ENCODE measurements at places on chromosomes 5 and 9.
A peak's percentile ranks its signal among the peaks of the same experiment; 100 is the strongest.

GRCh38 chr9:10048994-10049393, 563.8 kb downstream of the PTPRD start:
- DNase-seq = no peak

GRCh38 chr5:64763948-64764503, 4.5 kb downstream of the SREK1IP1 start:
- no peak for DNase-seq

DNA sequence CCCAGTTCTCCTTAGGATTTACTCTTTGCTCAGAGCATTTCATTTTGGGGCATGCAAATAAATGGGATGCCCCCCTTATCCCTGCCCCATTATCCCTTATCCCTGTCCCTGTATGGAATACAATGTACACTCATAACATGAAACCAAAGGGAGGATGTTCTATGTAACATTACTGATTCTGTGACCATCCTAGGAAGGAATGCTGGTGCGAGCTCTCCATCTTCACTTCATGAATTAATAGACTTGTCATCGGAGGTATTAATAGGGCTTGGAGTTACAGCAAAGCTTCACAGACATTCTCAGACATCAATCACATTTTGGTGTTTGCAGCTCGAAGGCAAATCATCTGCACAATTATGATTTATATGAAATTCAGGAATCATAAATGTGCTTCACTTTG, 20.4 kb upstream of the PIK3R1 start:
- no peak for DNase-seq

- DNase-seq = peak; percentile 49
These were observed 3.6 kb downstream of the MGAT4B start for GRCh38 chr5:179802950-179803562.

- DNase-seq = no peak
These were observed 89.1 kb upstream of the OTULINL start for GRCh38 chr5:14492331-14492964.

DNA sequence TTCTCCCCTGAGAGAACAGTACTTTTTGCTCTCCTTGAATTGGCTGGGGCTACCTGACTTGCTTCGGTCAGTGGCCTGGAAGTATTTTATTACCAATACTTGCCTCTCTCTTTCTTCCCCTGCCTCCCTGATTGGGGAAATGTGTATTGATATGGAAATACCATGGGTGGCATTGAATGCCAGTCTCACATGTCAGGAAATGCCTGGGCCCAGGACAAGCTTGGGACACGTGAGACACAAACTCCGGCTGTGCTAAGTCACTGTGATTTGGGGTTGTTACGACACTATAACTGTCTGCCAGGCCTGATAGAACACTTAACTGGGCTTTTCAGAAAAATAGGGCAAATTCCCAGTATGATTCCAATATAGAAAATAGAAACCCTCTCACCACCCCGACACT, 238.3 kb downstream of the GADD45G start:
- no peak for DNase-seq

GRCh38 chr9:98344581-98344980, 89.1 kb upstream of the TBC1D2 start:
- no peak for DNase-seq

DNA sequence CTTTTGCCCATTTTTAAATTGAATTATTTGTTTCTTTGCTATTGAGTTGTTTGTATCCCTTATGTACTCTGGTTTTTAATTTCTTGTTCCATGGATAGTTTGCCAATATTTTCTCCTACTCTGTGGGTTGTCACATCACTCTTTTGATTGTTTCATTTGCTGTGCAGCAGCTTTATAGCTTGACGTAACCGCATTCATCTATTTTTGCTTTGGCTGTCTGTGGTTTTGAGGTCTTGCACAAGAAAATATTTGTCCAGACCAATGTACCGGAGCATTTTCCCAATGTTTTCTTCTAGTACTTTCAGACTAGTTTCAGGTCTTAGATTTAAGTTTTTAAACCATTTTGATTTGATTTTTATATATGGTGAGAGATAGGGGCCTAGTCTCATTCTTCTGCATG, 36.2 kb upstream of the ZNF366 start:
- DNase-seq = no peak

GRCh38 chr5:36670548-36670947, 64.1 kb downstream of the SLC1A3 start:
- no peak for DNase-seq

GRCh38 chr9:136153381-136154065, 34.8 kb upstream of the TMEM250 start:
- no peak for DNase-seq

GRCh38 chr5:34957857-34958690, 28.7 kb downstream of the DNAJC21 start:
- DNase-seq = peak; percentile 29

DNA sequence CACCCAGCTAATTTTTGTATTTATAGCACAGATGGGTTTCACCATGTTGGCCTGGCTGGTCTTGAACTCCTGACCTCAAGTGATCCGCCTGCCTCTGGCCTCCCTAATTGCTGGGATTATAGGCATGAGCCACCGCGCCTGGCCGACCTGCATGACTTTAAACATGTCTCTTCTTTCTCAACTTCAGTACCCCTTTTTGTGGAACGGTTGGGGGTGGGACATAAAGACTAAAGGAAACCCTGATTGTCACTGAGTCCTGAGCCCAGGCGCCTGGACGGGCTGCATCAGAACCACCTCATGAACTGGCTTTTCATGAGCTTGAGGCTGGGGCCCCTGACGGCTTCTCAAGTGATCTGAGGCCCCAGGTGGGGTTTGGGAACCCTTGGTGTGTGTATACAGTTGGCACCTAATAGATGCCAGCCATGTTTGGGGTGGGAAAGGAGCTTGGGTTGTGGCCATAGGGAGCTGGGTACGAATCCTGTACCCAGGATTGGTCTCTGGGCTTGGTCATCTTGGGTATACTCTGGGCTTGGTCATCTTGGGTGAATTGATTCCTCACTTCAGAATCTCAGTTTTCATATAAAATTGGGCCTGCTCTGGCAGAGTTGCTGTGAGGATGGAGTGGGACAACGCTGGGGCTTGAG, 2.2 kb downstream of the GRK6 start:
- DNase-seq = no peak

- DNase-seq = no peak
These were observed 173.0 kb upstream of the FBXL7 start for GRCh38 chr5:15326932-15327331.

DNA sequence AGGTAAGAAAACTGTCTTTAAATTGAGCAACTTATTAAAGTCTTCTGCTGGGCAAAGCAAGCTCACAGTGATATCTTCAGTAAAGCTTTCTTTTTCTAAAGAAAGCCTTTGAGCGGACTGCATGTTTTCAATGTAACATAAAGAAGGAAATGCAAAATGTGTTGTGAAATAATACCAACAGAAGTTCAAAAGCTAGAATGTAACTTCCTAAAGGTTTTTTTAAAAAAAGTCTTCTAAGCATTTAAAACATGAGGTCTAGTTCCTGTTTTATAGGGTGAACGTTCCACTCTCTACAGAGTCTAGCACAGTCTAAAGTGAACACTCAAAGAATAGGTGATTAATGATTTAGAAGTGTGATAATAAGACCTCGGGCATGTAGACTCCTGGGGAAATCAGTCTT, 62.9 kb downstream of the DENND1A start:
- no peak for DNase-seq

GRCh38 chr9:27196383-27196782, 87.4 kb downstream of the TEK start:
- no peak for DNase-seq

DNA sequence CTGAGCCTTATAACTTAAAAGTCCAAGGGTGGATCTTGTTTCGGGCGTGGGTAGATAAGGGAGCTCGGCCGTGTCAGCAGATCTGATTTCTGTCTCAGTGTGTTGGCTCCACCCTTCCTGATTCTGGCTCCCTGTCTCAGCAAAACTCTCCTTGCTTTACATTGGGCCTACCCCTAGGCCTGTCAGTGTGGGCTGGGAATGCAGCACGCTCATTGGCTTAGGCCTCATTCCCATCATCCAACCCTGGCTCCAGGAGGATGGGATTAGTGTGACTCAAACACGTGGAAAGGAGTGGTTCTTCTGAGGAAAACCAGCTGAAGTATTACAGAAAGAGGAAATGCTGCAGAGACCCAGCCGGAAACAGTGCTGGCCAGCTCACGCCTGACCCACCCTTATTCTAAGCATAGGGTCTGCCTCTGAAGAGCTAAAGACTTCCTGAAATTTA, 59.9 kb downstream of the ZFAND5 start:
- no peak for DNase-seq

DNA sequence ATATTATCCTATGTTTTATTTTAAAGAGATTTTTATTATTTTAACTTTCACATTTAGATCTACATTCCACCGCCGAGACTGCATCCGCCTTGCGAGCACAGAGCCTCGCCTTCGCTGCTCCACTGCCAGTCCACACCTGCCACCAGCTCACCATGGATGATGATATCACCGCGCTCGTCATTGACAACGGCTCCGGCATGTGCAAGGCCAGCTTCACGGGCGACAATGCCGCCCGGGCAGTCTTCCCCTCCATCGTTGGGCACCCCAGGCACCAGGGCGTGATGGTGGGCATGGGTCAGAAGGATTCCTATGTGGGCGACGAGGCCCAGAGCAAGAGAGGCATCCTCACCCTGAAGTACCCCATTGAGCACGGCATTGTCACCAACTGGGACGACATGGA, 8.6 kb upstream of the TBCA start:
- no peak for DNase-seq

DNA sequence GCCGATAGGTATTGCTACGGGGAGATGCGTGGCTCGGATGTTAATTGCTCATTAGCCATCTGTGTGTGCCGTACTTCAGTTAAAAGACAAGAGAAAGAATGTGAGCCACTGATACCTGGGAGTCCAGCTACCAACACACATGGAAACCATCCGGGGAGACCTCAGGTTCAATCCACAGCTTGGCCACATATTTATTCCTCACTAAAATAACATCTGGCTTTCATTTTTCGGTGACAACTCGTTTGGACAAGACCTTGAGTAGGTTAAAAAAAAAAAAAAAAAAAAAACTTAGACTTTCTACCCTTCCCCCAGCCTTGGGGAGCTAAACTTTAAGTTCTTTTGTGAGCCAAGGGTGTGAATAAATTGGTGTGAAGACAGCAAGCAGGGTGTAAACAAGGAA, 84.1 kb downstream of the SLIT3 start:
- no peak for DNase-seq

GRCh38 chr9:29389421-29389820, 1816.1 kb upstream of the C9orf72 start:
- no peak for DNase-seq

DNA sequence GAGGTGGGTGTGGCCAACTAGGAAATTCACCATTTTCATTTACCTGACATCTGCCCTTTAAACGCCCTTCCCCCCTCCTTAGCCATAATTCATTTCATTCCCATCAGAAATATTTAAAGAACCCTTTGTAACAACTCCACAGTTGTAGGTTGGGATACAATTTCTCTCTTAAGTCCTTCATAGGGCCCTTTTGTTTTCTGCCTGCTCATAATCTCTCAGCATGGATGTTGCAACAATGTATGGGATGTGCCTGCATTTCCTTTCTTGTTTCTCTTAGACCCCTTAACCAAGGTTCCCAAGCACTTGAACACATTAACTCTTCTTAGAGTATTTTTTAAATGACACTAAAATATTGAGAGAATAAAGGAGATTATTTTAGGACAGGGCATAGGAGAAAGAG, 51.7 kb upstream of the MYO10 start:
- no peak for DNase-seq

- DNase-seq = no peak
These were observed 65.0 kb upstream of the CTXN3 start for GRCh38 chr5:127583866-127584265.

GRCh38 chr9:79812099-79812498, 240.3 kb downstream of the TLE4 start:
- DNase-seq = no peak

DNA sequence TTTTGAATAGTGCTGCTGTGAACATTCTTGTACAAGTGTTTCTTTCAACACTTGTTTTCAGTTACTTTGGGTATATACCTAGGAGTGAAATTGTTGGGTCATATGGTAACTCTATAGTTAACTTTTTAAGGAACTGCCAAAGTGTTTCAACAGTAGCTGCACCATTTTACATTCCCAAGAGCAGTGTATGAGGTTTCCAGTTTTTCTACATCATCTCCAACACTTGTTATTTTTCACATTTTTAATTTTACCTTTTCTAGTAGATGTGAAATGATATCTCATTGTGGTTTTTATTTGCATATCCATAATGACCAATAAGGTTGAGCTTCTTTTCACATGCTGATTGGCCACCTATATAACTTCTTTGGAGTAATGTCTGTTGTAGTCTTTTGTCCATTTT, 40.0 kb upstream of the FOXE1 start:
- DNase-seq = no peak

DNA sequence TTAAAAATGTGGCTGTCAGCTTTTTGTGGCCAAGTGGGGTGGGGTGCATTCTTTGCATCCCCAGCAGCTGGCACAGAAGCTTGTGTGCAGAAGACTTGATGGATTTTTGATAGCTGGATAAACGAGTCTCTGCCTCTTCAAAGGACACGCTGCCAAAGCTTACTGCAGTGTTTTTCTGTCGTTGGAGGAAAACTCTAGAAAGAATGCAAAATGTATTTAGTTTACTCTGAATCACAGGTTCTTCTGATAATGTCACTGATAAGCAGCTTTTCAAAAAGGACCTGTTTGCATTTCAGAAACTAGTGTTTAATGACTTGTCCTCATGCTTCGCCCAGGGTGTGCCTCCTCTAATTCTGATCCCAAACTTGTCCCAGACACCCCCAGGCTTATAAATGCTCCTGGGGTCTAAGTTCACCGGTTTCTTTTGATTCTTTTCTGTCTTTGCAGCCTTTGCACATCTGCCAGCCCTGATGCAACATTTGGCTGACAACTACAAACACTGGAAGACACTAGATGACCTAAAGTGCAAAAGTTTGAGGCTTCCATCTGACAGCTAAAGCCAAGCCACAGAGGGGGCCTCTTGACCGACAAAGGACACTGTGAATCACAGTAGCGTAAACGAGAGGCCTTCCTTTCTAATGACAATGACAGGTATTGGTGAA, 66.0 kb downstream of the WDR41 start:
- DNase-seq = no peak

DNA sequence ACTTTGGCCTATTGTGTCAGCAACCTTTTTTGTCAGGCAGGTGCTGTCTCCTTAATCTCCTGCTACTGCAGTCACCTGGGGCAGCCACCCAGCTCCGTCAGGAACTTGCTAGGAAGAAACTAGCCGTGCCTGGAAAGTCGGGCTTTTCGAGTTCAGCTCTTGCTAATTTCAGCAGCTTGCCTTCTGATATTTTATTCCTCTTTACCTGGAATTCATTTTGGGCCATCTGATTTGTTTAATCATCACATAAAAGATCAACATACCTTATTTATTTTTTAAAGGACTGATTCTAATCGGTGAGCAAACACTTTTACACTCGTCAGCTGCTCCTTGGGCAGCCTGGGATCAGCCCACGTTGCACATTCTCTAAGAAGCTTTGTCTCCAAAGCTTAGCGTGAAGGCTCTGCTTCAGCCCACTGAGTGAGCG, 42.2 kb downstream of the PRLR start:
- DNase-seq = no peak

- no peak for DNase-seq
These were observed 76.8 kb downstream of the RNF130 start for GRCh38 chr5:179994583-179995323.

GRCh38 chr5:149680810-149681221, 49.3 kb upstream of the PPARGC1B start:
- no peak for DNase-seq

All from 8988T (cell line).